Activated CD4-positive, alpha-beta T cell treated with anti-CD3 and anti-CD28 coated beads, Interleukin-2, Interleukin-4, amounts not matched to agents 100 ng/mL and 50 ng/mL, durations not matched to agents 16 hours and 8 hours (primary cell): ENCODE measurements at places on chromosomes 1 and 21.

DNA sequence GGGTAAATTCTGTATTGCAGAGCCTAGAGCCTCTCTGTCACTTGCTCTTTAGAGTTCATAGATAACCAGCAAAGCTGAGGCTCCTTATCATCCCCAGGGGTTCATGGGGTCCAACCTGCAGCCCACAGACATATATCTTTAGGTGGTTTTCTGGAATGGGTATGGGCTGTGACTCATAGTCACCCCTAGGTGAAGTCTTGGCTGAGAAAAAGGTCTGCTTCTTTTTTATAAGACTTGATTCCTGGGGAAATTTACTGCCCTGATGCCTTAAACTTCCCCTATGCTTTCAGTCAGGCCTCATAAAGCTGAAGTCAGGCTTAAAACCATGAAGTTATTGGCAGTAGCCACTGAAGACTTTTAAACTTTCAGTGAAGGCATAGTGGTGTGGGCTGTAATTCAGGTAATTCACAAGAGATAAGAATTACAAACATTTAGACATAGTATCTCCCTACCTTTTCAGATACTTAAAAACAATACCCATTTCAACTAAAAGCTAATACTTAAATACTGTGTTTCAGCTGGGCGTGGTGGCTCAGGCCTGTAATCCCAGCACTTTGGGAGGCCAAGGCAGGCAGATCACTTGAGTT, 46.8 kb downstream of the MACO1 start:
- no peak for DNase-seq

- no peak for DNase-seq
Observed at GRCh38 chr1:3675436-3675835, 23.1 kb downstream of the TP73 start.

GRCh38 chr1:184627007-184627341, 127.7 kb downstream of the EDEM3 start:
- DNase-seq: no peak

- no peak for DNase-seq
Observed at GRCh38 chr1:41976671-41977070, 57.9 kb upstream of the HIVEP3 start.
